Endodermal cell (in vitro differentiated cells): ENCODE measurements at places on chromosomes 2 and 18. TPM values are rescaled to one million over a fixed set of nuclear protein-coding genes. Genes with fewer than 3 reads are reported as not detected.

PSMA8 gene
- 0.18 TPM in 1 of 2 replicates, not detected in the other for total RNA-seq

AMER3 gene
- 0.91 to 1.1 TPM in 2 of 3 replicates, not detected in the other for total RNA-seq

CDKL4 gene
- total RNA-seq, result not detected in 3 replicates

- no peak for DNase-seq
These were observed 478 bp downstream of the CLHC1 start for GRCh38 chr2:55231546-55232083.

DNA sequence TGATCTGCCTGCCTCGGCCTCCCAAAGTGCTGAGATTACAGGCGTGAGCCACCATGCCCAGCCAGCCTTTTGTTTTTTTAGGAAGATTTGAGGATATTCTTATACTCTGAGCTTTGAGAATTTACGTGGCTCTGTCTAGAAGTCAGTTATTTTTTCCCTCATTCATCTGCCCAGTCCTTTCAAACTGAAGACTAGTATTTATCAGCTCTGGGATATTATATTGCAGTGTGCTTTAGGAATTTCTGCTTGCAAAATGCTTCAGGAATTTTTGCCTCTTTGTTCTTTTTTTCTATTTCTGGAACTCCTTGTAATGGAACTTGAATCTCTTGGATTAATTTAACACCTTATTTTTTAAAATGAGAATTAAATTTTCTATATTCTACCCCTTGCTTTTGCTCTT, 22.6 kb downstream of the ACSL3 start:
- DNase-seq, result no peak
